Activated naive CD4-positive, alpha-beta T cell treated with Interleukin-2 at 50 U/mL for 16 hours (primary cell): ENCODE measurements at places on chromosomes 12 and 14.

DNA sequence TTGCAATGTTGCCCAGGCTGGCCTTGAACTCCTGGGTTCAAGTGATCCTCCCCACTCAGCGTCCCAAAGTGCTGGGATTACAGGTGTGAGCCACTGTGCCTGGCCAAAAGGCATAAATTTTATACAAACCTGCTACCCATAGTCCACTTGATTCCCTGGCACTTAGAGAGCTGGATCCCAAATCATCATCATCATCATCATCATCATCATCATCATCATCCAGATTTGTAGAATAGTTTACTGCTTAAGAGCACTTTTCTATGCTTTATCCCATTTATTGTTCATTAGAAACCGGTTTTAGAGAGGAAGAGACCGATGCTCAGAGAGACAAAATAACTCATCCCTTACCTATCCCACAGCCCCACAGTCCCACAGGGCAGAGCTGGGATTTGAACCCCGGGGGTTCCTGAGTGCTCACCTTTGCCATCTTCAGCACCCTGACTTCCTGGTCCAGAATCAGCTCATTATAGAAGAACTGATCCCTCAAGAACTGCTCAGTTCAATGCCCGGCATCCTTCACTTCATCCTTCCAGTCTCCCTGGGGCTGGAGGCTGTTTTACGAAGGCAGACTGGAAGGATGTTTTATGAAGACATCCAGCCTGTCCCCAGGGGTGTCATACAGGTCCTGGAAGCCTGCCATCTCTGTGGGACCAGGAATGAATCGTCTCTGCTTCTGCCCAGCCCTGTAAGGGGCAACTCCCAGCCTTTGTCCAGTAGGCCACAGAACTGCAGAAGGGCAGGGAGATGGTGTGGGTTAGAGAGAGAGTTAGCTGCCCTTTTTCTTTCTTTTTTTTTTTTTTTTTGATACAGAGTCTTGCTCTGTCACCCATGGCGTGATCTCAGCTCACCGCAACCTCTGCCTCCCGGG, 20.2 kb upstream of the OASL start:
- DNase-seq, result no peak

GRCh38 chr12:8816448-8817050, 5.9 kb upstream of the A2ML1 start:
- no peak for DNase-seq

GRCh38 chr12:32400866-32401265, 1.5 kb downstream of the FGD4 start:
- no peak for DNase-seq

- DNase-seq, result no peak
Measured at GRCh38 chr12:51817027-51817953, 31.2 kb downstream of the FIGNL2 start.

DNA sequence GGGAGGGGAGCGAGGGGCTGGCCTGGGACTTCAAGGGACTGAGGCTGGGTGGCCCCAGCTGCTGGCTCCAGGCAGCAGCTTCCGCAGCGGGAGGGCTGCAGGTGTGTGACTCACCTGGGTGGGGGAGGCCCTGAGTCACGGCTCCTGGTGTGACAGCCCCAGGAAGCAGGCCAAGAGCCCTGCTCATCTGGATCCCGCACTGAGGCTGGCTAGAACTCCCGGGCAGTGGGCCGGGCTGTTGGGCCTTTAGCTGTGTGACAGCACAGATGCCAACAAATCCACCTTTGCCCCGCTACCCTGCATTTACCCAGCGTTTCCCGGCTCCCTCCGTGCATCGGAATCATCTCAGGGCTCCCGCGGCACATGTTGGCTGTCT, 180.0 kb upstream of the PRMT8 start:
- DNase-seq, result no peak

- DNase-seq, result no peak
Measured at GRCh38 chr14:103547941-103548462, 14.5 kb downstream of the BAG5 start.

GRCh38 chr12:48997719-48998496, 1.3 kb downstream of the DDN start:
- DNase-seq, result peak; percentile 40

- peak; percentile 31 for DNase-seq
Measured at GRCh38 chr12:8951744-8952143, 2.3 kb upstream of the M6PR start.

DNA sequence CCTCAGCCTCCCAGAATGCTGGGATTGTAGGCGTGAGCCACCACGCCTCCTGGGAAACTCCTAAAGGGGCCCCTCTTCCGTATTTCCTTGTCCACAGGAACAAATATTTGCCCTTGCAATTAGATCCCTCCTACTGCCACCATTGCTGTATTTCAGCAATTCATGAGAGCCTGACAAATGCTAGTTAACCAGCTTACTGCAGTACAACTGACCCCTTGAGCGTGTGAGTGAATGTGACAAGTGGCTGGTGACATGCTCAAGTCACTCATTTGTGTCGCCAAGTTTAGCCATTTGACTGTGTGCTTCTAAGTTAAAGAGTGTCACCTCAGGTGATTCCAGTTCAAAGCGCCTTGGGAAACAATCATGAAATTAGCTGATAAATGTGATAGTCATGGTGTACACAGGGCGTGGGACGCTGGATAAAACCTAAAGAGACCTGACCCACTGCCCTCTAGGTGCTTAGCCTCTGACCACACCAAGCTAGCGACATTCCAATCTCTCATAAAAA, 56.1 kb upstream of the MAP1LC3B2 start:
- no peak for DNase-seq

DNA sequence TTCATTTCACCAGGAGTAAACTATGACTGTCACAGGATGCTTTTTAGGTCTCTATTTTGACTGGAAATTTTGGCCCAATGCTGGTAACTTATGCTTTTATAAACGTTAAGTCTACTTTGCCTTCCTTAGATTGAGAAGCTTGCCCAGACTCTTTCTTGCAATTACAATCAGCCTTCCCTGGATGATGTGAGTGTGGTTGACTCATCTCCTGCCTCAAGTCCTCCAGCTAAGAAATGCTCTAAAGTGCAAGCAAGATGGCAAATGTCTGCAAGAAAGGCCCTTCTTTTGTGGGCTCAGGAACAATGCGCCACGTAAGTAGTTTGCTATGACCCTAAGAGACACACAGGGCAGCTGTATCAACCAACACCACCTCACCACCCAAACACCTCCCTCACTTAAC, 96.9 kb downstream of the SYNE2 start:
- DNase-seq, result no peak

- DNase-seq, result no peak
Measured at GRCh38 chr14:57086271-57087162, 182.2 kb downstream of the EXOC5 start.
